Fibroblast of skin of scalp (primary cell): ENCODE measurements at places on chromosomes 7 and 10.

GRCh38 chr7:120729245-120729644 is 128.7 kb downstream of the TSPAN12 start:
- peak; percentile 27 for DNase-seq

GRCh38 chr10:101535949-101536348 is 52.1 kb downstream of the POLL start:
- DNase-seq, result no peak

GRCh38 chr10:64071218-64071617 is 550.0 kb downstream of the REEP3 start:
- DNase-seq, result peak; percentile 89

DNA sequence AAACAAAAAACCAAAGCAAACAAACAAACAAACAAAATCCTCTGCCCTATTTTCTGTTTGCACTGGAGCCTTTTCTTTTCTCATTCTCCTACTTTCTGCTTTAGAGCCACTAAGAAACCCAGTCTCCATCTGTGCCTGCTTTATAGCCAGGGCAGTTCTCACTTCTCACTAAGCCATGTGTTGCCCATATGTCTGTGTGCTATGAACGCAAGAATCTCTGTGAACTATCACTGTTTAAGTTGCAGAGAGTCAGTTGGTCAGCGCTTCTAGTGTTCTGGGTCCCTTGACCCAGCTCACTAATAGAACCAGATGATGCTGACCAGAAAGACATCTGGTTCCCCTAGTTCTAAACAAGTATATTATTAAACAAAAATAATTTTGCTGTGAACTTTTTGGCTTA is 81.4 kb downstream of the FAM185A start:
- no peak for DNase-seq

- no peak for DNase-seq
These were observed 60.7 kb downstream of the ABCB4 start for GRCh38 chr7:87414794-87415188.

DNA sequence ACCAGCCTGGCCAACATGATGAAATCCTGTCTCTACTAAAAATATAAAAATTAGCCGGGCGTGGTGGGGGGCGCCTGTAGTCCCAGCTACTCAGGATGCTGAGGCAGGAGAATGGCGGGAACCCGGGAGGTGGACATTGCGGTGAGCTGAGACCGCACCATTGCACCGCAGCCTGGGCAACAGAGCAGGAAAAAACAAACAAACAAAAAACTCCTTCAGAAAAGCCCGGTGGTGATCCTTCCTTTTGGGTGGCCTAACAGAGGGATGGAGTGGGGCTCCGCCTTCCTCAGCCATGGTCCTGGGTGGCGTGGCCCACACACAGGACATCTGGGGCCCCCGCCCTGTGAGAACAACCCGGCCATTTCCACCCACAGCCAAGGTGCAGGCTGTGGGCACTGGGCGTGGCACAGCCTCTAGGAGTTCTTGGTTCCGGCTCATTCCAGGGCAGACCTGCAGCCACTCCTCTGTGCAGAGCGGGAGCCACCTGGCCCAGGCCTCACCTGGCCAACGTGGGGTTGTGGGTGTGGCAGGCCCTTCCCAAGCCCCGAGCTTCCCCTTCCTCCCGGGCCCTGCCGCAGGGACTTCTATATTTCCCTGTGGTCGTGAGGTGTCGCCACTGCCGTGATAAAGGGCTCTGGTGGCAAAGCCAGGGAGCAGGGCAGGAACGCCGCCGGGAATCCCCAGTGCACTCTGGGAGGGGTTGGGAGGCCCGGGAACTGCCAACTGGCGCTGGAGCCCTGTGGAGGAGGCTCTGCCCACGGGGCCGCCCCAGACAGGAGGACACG is 37.6 kb downstream of the GET4 start:
- DNase-seq, result no peak

DNA sequence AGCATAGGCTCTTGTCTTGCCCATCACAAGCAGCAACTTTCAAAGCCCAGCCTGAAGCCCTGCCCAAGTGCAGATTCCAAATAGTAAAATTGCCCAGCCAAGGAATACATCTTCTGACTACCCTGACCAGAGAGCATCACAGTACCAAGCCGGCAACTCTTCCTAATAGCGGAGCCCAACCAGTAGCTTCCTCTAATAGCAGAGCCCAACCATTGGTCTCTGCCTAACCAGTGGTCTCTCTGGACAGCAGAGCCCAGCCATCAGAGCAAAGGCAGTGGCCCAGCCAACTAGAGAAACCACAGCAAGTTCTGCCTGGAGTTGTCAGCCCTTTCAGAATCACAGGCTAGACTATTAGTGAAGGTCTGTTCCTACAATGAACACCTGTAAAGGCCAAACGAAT is 285.6 kb downstream of the HGF start:
- DNase-seq, result peak; percentile 98

DNA sequence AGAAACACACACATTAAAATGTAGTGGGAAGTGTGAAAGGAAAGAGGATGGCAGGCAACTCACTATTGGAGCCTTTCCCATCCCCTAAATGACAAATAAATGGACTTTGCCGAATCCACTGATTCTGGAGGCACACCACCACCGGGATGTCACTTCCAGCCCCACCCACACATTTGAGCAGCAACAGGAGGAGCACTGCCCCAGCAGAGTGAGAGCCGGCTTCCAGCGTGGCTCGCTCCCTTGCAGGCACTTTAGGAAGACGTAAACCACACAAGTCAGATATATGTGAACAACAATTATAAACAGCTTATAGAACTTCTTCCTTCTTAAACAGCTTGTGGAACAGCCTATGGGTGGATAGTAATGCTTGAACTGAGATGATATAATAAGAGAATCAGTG is 191.0 kb downstream of the DGKI start:
- no peak for DNase-seq

GRCh38 chr7:145123502-145123901 is 287.6 kb upstream of the TPK1 start:
- DNase-seq, result no peak

GRCh38 chr7:159197066-159197975 is 52.7 kb upstream of the VIPR2 start:
- no peak for DNase-seq

DNA sequence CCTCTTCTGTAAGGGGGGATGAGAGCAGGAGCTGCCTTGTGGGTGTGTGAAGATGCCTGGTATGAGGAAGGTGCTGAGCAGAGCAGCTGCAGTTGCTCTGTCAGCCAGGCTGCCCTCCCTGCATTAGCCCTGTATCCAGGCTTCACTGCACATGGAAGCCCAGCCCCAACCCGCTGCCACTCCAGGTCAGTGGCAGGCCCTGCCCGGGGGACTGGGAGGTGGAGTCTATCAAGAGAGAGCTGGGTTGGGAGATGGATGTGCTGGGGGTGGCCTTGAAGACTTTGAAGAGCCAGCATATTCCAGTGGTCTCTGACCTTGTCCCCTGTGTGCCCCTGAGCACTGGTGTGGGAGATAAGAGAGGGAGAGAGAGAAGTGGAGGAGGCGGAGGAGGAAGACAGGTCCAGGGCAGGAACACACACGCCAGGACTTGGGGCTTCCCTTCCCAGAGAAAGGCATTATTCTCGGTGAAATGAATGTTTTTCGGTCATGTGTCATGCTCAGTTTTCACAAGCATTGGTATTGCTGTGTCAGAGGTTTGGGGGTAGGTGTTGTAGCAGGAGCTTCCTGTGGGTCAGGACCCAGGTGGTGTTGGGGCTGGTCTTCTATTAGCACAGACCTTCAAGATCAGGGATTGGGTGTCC is 2.6 kb downstream of the PPIF start:
- no peak for DNase-seq

DNA sequence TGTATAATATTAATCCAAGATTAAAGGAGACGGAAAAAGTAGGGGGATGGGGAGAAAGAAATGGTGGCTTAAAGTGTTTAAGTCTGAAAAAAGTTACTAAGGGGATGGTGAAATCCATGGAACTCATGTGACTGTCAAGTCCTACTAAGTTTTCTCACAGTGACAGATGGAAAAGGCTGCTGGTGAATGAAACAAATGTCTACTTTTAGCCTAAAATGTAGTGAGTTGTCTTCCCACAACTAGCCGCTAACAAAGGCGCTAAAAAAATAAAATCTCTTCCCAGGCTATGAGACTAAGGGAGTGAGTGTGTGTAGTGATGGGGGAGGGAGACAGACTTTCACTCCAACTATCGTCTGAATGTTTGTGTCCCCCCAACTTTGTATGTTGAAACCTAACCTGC is 12.6 kb downstream of the VIM start:
- no peak for DNase-seq

DNA sequence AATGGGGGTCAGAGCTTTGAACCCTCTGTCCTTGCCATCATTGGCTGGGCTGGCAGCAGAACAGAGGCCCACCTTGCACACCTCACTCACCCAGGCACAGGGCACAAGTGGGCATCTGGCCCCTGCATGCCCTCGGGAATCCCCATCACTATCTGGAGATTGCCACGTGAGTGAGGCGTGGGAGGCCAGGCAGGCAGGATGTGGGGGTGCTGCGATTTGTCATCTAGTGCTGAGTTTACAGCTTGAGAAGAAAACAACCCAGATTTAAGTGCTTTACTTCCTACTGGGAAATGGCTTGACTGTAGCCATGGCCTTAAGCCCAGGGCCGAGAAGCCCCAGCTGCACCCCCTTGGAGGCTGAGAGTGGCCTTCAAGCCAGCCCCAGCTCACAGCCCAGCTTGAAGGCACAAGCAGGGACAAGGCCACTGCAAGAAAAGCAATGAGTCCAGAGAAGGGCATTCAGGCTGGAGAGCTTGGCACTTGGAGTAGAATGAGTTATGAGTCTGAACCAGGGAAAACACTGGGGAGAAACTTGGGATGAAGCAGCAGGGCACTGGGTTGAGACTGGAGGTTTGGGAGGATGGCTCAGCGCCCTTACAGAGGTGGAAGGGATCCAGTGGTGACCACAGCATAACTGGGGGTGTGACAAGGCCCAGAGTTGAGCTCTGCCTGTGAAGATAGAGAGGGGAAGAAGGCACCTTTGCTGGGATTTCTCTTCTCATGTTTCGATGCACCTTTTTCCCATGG is 123.0 kb downstream of the CXCL12 start:
- no peak for DNase-seq

DNA sequence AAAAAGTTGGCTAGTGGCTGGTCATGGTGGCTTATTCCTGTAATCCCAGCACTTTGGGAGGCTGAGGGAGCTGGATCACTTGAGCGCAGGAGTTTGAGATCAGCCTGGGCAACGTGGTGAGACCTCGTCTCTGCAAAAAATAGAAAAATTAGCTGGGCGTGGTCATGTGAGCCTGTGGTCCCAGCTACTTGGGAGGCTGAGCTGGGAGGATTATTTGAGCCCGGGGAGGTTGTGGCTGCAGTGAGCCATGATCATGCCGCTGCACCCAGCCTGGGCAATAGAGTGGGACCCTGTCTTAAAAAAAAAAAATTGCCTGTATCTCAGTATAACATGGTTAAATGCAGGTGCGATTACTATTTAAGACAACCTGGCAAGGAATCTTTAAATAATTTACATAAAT is 61.0 kb downstream of the ADD3 start:
- no peak for DNase-seq

DNA sequence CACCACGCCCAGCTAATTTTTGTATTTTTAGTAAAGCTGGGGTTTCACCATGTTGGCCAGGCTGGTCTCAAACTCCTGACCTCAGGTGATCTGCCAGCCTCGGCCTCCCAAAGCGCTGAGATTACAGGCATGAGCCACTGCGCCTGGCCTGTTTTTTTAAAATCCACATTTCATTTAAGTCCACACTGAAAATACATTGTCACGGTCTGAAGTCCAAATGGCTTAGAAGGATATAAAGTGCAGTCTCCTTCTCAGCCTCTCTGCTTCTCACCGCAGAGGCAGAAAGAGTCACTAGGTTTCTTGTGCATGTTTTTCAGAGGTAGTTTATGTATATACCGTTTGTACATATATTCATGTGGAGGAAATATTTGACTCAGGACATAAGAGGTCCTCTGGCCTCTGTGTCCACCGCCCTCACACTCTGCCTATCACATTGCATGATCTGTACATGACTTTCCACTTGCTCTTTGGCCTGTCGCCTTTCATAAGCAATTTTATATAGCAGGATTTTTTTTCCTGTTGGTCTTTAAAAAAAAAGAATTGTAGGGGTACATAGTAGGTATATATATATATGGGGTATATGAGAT is 42.9 kb downstream of the BLNK start:
- no peak for DNase-seq

DNA sequence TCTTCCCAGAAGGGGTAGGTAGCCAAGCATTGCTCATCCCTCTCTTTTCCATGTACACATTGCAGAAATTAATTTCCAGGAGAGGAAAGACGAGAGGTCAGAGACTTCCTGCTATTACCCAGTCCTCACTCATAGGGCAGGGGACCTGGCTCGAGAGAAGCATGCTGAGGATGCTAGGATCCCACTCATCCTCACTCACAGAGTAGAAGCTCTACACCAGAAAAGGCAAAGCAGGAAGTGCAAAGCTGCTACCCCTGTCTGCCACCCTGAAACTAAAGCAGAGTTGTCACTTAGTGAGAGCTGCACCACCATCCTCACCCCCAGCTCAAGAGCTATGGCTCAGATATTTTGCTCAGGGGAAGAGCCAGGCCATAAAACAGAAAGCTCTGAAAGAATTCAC is 9.9 kb downstream of the OR9A2 start:
- DNase-seq, result no peak

DNA sequence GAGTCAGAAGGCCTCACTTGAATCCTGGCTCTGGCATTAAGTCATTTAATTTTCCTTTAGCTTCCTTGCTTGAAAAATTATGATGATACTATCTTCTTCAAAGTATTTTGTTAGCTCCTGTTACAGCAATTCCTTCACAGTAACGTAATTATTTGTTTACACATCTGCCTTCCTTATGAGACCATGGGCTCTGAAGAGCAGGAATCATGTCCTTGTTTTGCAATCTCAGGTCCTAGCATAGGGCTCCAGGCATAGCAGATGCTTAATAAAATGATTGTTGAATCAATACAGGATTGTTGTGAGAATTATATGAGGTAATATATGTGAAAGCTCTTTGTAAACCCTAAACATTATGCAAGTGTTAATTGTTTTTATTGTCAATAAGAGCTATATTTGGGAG is 25.5 kb downstream of the KLHDC10 start:
- no peak for DNase-seq

GRCh38 chr7:138125598-138126111 is 49.4 kb downstream of the AKR1D1 start:
- no peak for DNase-seq

- DNase-seq, result peak; percentile 26
These were observed 341.5 kb upstream of the AOAH start for GRCh38 chr7:37065779-37066271.

DNA sequence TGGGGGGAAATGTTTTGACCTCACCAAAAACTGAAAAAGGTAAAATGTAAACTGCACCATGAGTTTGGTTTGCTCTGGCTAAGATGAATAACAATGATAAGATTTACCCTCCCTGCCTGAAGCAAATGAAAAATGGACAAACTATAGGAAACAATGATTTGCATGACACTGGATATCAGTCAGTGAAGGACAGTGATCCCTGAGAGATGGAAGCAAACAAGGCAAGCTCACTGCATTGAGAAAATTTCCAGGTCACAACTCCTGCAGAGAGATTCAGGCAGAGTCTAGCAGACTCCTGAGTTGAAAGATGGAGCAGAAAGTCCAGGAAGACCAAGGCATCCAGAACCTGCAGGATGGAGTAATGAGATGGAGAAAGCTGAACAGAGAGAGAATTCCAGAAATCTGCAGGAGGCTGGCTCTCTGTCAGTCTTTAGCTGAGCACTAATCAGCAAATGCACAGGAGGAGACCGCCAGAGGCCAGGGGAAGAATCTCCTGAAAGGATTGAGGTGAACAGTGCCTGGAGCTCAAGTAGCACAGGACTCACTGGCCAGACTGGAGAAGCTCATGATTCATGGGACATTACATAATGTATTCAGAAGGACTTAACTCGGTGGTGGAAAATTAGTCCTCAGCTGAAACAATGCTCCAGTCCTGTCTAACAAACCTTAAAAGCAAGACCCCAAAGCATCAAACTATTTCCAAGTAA is 51.2 kb upstream of the PALS2 start:
- no peak for DNase-seq
